ENCODE measurements at places on chromosomes 6 and 20.

GRCh38 chr6:71203206-71203605 is 85.4 kb upstream of the OGFRL1 start:
- no peak for DNase-seq

DNA sequence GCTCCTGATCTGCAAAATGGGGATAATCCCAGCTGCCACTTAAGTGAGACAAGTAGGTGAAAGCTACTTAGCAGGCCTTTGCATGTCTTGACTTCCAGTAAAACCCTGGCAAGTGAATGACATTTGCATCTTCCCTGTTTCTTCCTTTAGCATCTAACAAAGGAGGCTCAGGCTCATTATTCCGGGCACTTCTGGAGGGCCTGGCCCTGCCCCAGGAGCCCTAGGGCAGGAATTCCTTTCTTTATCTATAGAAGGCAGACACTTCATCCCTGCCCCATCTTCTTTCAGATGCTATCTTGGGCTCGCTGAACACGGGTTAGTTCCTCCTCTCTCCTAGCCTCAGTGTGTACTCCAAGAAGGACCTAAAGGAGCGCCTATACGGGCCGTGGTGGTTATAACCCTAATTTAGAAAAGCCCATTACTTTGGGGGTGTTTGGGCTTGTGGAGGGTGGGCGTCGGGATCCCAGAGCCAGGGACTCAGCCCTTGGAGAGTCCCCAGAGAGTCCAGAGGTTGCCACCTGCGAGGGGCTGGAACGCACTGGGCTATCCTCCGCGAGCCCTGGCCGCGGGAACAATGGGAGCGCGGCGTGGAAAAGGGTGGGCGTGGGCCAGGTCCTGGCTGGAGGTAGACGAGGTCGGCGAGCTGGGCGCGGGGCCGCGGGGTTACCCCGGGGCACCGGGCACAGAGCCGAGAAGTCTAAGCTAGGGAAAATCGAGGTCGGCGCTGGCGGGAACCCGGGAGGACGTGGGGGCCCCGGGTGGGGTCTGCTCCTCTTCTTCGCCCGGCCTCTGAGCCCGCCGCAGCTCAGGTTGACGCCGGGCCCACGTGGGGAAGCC is 62.8 kb upstream of the EPB41L1 start:
- no peak for DNase-seq

GRCh38 chr6:130322673-130323268 is 43.0 kb upstream of the TMEM200A start:
- no peak for DNase-seq

DNA sequence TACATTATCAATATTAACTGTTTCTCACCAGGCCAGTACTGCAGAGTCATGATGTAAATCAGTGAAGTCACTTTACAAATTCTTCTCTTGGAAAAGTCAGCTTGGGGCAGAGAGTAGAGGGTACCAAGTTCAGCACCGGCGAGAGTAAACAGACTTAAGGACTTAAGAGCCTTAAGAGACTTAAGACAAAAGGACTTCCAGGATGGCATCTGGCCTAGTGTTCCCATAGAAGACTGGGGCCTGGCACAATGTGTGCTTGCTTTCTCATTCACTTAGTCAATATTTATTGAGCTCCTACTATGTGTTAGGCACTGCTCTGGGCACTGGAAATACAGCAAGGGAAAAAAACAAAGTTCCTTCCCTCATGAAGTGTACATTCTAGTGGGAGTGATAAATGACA is 1.4 kb upstream of the SNPH start:
- DNase-seq = no peak

DNA sequence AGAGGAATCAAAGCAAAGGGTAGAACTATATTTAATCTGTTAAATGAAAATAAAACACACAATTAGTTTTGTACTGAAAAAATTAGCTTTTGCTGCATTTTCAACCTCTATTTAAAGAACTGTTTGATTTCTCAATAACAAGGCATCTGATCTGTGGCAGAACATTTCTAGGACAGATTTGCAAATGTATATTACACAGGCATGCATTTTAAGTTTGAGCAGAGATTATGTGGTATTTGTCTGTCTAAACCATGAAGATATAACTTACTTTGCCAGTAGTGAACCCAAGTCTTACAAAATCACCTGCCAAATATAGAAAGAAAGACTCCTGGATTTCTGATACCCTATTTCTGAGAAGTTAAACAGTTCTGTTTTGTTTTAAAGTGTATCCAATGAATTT is 71.9 kb downstream of the TFAP2B start:
- DNase-seq = no peak

DNA sequence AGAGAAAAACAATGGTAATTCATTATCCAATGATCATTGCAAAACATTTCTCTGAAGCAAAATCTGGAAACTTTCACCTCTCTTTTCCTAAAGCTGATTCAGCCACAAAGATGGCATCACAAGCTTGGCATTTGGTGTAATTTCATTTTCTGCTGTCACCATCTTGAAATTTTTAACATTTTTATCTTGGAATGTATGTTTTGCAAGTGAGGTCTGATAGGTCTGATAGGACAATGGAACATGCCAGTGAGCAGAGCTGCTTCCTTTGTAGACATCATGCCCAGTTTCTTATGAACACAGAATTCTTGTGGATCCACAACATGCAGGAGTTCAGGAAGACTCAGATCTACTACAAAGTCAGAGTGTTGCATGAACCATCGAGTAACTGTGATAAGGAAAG is 969.6 kb downstream of the EYS start:
- DNase-seq = no peak

DNA sequence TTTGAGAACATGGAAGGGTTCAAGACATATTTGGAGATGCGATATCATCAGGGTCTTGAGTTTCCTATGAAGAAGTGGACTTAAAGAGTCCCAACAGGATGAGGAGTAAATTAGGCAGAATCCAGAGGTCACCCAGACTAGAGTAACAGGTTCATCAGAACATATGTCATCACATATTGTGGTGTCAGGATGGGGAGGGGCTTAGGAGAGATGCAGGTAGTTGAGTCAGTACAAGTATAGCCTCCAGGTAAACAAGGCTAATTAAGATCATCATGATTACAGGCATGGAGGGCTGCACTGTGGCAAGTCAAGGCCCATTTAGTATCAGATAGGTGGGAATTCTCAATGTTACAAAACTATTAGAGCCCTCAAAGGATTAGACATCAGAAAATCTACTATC is 90.1 kb upstream of the PAK5 start:
- no peak for DNase-seq

GRCh38 chr6:89483111-89483720 is 50.3 kb downstream of the ANKRD6 start:
- DNase-seq = no peak

GRCh38 chr20:22390543-22390903 is 193.8 kb downstream of the FOXA2 start:
- no peak for DNase-seq

- DNase-seq = no peak
These were observed 37.9 kb downstream of the HEBP2 start for GRCh38 chr6:138441965-138442364.

DNA sequence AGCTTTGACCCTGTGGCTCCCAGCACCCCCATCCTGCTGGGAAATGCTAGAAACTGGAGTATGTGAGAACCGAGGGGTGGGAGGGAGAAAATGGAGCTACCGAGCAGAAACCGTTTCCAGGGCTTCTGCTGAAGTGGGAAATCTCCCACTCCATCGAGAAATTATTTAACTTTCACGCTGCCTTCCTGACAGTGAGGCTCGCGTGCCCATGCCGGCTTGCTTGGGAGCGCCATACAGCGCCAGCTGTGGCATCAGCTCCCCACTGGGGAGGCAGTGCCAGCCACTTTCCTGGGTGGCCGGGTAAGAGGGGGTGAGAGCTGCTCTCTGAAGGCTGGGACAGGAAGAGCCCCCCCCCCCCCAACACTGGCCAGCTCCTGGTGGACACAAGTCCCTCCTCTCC is 268.9 kb downstream of the TAF4 start:
- no peak for DNase-seq

GRCh38 chr20:8971669-8972316 is 97.1 kb upstream of the PLCB4 start:
- DNase-seq = no peak

GRCh38 chr20:725491-725890 is 42.8 kb downstream of the SLC52A3 start:
- no peak for DNase-seq

DNA sequence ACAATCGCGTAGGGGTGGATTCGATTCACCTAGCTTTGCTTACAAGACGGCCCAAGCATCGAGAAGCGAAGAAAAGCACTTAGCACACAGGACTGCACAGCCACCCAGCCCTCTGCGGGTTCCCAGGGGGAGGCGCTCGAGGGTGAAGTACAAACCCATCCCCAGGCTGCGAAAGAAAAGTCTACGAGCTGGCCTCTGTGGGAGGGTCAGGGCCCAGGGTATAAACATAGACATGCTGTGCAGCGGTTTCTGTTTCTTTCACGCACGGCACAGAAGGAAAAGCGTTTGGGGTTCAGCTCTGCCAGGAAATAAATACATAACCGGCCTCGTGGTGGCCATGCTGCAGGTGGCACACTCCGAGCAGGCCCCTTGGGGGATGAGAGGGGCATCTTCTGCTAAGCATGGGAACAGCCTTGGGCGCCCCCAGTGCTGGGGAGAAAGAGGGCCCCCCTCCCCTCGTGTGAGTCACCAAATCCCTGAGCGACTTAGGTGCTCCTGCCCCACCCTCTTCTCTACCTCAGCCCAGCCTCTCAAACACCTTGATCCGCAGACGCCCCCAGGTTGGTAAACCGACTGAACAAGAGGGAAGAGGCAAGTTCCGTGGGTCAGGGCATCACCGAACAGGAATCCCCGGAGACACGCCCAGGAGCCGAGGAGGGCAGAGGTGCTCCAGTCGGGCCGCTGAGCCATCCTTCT is 91.6 kb upstream of the RIPOR2 start:
- no peak for DNase-seq

GRCh38 chr6:55474382-55474781 is 104.6 kb downstream of the HMGCLL1 start:
- DNase-seq = no peak
